ENCODE measurements at places on chromosomes 11 and 22. TPM values are rescaled to one million over a fixed set of nuclear protein-coding genes. Genes with fewer than 3 reads are reported as not detected.

Gene MYBPC3
- not detected for total RNA-seq

Gene CFAP68
- 25.5 TPM for total RNA-seq

Gene RASGRP2
- 14.5 TPM for total RNA-seq

Gene SLC43A3
- total RNA-seq: 255 TPM

Gene SEPTIN5
- 1.4 TPM for total RNA-seq

Gene KCNJ11
- total RNA-seq: 0.85 TPM

- no peak for DNase-seq
Observed at GRCh38 chr11:78497293-78497692, 77.4 kb downstream of the NARS2 start.

- no peak for DNase-seq
Observed at GRCh38 chr11:75980031-75980430, 165.0 kb downstream of the UVRAG start.

GRCh38 chr11:128492903-128493569 lies 94.3 kb downstream of the ETS1 start:
- peak; percentile 86 for DNase-seq

GRCh38 chr11:105202422-105202821 lies 62.9 kb upstream of the CARD18 start:
- no peak for DNase-seq

DNA sequence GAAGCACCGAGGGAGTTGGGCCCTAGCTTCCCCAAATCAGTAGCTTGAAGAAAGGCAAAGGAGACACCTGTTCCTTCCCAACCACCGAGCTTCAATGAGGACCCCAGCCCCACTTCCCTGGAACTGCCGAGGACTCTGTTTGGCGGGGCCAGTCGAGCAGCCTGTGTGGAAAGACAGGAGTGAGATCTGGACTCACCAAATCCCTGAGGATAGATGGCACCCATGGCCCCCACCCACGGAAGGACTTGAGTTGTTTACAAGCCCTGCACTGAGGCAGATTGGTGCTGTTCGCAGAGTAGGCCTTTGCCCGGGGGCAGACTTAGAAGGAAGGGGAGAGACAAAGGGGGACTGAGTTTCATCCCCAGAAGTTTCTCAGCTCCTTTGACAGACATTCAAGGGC lies 64.6 kb downstream of the FEZ1 start:
- DNase-seq: no peak

DNA sequence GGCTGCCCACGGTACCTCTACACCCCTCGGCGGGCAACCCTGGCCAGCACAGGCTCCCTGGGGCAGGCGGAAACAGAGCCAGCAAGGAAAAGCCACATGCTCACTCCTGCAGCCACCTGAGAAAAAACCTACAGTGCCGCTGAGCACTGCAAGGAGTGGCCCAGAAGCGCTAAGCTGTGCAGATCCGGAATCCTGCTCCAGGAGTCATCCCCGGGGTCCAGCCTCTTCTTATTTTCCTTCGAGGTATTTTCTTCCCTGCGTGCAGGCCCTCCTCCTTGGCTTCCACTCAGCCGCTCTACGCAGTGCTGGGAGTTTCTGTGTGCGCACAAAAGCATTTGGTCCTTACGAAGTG lies 81.0 kb downstream of the TRMU start:
- DNase-seq: no peak

Measured in activated CD4-positive, alpha-beta T cell treated with anti-CD3 and anti-CD28 coated beads, Interleukin-2, amount 10 ng/mL, durations not matched to agents 24 days and 14 days (primary cell).